ENCODE measurements at places on chromosomes 16 and 17.

DNA sequence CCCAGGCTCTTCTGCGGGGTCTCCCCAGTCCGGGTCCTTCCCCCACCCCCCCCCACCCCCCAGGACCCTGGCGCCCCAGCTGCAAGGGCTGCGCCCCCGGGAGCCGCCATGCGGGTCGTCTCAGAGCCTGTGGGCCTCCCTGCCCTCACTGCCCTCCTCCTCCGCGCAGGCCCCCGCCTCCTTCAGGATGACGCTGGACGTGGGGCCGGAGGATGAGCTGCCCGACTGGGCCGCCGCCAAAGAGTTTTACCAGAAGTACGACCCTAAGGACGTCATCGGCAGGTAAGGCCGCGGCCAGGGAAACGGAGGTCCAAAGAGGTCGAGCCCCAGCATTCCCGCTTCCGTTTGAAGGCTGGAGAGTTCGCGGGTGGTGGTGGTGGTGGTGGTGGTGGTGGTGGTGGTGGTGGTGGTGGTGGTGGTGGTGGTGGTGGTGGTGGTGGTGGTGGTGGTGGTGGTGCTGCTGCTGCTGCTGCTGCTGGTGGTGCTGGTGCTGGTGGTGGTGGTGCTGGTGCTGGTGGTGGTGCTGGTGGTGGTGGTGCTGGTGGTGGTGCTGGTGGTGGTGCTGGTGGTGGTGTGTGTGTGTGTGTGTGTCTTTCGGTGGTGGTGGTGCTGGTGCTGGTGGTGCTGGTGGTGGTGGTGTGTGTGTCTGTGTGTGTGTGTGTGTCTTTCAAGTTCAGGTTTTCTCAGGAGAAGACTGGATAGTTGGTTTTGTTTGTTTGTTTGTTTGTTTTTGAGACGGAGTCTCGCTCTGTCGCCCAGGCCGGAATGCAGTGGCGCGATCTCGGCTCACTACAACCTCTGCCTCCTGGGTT lies 615 bp downstream of the PHKG2 start:
- peak; percentile 67 for DNase-seq

- DNase-seq: no peak
Observed at GRCh38 chr17:73262676-73263642, 1.3 kb upstream of the CPSF4L start.

DNA sequence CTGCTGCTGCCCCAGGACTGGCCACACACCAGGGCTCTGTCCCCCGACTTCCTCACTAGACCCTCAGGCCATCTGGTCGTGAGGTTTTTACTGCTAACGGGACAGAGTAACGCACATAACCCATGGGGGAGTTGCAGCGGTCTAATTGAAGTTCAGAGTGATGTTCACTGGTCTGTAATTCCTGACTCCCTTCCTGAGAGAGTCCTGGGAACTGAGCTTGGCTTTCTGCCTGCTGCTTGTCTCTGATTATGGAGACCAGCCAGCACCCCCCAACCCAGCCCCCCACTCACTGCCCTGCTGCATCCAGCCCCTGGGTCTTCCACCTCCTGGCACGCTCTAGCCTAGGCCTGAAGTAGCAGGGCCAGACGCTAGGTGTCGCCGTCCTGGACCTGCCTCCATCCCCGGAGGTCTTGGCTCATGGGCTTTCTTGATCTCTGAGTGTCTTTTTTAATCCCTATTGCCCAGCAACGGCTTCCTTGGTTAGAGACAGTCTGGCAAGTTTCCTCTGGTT lies 192.9 kb downstream of the CCDC182 start:
- peak; percentile 47 for DNase-seq

GRCh38 chr17:76365256-76365903 lies 11.7 kb upstream of the PRPSAP1 start:
- DNase-seq: no peak

DNA sequence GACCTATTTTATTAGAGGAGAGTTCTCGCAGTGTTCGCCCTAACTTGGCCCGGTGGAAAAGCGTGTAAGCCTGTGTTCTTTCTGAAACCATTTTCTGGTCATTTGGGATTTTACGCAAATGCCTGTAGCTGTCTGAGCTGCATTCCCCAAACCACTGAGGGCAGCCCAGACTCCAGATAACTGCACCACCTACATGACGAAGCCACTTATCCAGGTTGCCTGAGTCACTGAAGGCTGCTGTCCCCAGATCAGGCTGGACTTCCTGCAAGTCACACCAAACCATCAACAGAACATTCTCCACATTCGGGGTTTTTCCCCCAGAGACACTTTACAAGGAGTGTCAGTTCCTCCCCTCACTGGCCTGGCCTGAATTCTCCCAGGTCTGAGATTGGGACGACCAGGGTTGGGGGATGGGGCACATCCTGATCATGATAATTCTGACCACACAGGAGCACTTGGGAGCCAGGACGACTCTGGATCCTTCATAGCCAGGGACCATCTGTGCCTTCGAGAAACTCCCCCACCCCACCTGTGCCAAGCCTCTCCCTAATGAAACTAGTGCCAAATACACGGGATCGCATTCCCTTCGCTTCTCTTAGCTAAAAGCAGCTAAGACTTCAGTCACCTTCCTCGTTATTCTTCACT lies 2.3 kb downstream of the RPRML start:
- no peak for DNase-seq

DNA sequence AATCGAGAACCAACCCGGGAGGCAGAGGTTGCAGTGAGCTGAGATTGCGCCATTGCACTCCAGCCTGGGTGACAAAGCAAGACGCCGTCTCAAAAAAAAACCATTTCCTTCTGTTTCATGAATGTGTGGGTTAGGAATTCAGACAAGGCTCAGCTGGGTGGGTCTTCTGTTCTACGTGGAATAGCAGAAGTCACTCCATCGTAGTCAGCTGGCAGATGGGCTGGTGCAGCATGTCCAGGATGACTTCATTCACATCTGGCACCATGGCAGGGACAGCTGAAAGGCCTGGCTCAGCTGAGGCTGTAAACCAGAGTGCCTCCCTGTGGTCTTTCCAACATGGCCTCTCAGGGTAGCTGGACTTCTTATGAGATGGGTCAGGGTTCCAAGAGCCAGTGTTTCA lies 89.0 kb downstream of the C17orf67 start:
- DNase-seq: no peak

DNA sequence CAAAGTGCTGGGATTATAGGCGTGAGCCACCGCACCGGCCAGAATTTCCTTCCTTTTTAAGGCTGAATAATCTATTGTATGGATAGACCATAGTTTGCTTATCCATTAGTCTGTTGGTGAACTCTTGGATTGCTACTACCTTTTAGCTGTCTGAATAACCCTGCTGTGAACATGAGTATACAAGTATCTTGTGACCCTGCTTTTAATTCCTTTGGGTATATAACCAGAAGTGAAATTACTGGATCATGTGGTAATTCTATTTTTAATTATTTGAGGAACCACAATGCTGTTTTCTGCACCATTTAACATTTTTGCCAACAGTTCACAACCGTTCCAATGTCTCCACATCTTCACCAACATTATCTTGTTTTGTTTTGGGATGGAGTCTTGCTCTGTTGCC lies 4.6 kb upstream of the OTOA start:
- DNase-seq: no peak

GRCh38 chr17:74117999-74118421 lies 85.5 kb upstream of the RPL38 start:
- no peak for DNase-seq

DNA sequence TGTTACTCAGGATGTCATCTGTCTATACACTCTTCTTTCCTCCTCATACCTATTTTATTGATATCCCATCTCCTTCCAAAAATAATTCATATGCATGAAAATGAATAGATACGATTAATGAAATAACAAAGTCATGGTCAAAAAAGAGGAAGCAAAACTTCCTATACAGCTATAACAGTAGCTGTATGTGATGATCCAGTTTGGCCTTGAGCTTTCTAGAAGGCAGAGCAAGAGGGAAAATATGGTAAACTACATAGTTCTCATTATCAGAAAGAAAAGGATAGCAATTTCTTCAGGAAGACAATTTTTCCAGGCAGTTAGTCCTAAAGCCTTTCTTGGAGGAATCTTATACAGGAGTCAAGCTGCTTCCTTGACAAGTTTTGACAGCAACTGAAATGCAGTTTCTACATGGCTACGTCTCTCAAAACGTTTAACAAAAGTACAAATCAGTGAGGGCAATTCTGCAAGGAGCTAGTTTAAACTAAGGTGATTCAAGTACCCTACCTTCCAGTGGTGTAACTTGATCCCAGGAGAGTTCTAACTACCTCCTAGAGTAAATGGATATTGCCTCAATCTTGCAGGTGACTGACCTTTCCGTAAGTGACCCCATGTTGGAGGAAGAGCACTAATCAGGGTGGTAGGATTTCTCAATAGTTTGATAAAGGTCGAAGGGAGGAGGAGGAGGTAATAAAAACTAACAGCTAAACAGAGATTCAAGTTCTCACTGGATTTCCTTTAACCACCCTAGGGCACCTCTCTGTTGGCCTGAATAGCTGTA lies 1.0 kb downstream of the SPAG5 start:
- DNase-seq: no peak

DNA sequence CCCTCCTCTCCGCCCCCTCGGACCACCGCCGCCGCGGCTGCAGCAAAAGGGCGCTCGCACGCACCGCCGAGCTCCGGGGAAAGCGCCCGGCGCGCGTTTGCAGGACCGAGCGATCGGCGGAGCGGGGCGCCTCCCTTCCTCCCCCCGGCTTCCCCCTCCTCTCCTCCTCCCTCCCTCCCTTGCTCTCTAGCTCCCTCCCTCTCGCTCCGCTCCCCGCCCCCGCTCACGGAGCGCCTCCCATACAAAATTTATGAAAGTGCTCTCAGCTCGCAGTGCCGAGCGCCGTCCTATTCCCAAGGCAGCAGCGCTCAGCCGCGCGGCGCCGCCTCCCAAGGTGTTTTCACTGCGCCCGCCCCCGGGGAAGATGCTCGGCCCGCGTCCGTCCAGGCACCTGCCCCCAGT lies at the start of gene RTN4RL1:
Gene RTN4RL1, minus strand, starts transcription at position 115 of the 402 bp plus-strand sequence. CDS start 469 bp downstream, outside the sequence.
- no peak for DNase-seq

DNA sequence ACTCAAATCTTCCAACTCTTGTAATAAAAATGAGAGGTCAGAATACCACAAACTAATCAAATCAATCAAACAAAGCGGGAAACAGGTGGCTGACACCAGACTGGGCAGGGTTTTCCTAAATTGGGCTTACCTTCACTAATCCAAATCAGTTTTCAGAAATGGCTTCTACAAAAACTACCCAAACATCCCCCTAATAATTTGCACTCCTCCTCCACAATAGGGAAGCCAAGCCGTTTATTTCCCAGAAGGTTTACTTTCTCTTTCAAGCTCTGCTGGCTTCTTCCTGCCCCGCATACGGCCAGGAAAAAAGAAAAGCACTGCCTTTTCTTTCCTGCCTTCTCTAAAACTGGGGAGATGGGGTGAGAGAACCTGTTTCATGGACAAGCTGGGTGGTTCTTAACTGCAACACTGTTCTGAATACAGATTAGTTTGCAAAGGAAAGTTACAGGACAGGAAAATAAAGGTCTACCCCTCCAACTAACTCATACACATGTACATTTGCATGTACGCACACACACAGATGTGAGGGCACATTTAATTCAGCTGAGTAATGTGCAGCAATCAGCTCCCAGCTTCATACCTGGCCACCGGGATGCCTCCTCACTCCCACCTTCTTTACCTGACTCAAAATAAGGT lies 9.2 kb downstream of the STAT3 start:
- peak; percentile 47 for DNase-seq

- no peak for DNase-seq
Observed at GRCh38 chr17:58215685-58216084, 3.4 kb downstream of the MKS1 start.

DNA sequence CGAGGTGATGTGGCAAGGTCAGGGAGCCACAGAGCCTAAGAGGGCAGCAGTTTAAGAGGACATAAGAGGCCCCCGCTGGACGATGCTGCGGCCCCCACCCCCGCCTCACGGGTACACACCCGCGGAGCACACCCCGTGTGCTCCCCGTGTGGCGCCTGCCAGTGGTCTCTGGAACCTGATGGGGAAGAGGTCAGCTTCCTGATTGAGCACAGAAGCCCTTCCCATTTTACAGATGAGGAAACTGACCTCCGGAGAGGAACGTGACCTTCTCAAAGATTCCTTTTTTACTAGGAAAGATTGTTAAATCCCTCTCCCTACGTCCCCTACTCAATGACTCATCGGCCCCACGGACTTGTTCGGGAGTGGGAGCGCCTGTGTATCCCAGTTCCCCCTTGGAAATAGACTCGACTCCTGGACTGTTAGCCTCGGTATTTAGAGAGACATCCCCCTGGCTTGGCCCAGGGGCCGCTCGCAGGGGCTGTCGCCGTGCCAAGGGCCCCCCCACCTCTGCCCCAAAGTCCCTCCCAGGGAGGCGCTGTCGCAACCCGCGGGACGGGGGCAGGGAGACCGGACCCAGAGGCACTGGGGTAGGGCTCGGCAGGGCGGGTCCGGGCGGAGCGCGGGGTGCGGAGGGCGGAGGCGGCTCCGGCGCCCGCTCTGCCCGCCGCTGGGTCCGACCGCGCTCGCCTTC lies at the start of gene ABCC3:
Gene ABCC3, plus strand, starts transcription at position 658 of the 691 bp plus-strand sequence. CDS start 56 bp downstream, outside the sequence.
- peak; percentile 66 for DNase-seq

- DNase-seq: no peak
Observed at GRCh38 chr17:50042211-50042610, 13.7 kb upstream of the ITGA3 start.

DNA sequence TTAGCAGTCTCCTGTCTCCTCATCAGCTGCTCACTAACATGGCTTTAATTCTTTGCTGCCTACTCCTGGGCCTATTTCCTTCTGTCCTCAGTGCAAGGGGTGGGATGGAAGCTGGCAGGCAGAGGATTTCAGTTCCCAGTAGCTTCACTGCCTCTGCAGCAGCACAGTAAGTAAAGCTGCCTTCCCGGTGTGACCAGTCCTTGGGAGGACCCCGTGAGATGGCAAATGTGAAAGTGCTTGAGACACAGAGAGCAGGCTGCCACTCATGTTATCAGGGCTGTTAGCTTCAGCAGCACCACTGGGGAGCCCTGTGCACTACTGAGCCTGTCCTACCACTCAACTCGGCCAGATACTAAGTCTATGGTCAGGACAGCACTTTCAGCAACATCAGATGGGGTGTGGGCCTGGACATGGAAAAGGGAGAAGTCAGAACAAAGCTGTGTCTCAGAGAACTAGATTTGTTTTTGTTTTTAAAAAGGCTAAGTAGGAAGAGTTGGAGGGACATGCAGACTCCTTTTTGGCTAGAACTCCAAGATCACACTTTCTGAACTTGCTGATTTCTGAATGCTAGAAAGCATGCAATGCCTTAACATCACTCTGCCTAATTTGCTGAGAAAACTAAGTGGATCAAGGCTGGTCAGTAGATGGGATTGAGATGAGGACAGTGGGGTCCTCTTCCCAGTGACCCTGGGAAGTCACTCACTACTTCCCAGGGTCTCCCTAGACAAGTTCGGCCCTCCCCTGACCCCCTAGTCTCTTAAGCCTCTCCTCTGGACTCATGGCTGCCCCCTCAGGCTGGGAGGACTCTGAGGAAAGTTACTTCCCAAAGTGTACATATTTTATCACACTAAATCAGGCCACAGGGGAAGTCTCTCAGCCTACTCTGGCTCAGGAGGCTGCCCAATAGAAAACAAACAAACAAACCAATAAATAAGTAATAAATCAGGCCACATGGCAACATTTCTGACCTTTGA lies 1.1 kb downstream of the ACSF2 start:
- peak; percentile 75 for DNase-seq

Measured in hepatic stellate cell (primary cell).